D341Med (cell line): ENCODE measurements at places on chromosomes 6 and 20.

DNA sequence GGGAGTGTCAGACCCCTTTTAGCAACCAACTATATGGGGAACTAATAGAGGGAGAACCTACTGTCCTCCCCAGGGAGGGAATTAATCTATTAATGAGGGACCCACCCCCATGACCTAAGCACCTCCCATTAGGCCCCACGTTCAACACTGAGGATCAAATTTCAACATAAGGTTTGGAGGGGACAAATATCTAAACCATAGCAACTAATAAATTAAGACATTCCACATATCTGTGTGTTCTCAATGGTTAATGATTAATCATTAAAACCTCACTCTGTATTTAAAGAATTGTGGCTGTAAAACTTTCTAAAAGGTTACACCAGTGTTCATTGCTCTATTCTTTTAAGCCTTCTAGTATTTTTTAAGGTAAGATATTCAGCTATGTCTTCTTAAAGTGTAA, 500.4 kb upstream of the SULF2 start:
- no peak for DNase-seq

DNA sequence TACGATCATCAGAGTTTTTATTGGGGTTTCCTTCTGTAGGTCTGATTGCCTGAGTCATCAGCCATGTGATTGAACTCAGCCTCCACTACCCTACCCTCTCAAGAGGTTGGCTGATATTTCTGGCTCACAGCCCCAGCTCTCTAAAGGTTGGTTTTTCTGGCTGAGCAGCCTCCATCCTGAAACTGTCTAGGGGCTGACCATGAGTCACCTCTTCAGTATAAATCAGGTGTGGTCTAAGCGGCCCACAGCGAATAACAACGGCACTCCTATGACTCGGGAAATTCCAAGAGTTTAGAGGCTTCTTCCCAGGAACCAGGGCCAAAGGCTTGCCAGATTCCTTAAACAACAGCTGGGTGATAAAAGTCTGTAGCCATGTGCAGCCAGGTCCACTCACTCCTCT, 115.5 kb downstream of the SOD2 start:
- no peak for DNase-seq

GRCh38 chr6:166556336-166556735, 30.1 kb downstream of the RAMACL start:
- no peak for DNase-seq

- no peak for DNase-seq
Measured at GRCh38 chr6:72676995-72677394, 55.1 kb downstream of the KCNQ5 start.

- DNase-seq, result no peak
Measured at GRCh38 chr20:11582060-11582459, 335.6 kb upstream of the BTBD3 start.

GRCh38 chr20:34037767-34038166, 44.1 kb downstream of the RALY start:
- DNase-seq, result no peak
